ENCODE measurements at places on chromosomes 1 and 21.

DNA sequence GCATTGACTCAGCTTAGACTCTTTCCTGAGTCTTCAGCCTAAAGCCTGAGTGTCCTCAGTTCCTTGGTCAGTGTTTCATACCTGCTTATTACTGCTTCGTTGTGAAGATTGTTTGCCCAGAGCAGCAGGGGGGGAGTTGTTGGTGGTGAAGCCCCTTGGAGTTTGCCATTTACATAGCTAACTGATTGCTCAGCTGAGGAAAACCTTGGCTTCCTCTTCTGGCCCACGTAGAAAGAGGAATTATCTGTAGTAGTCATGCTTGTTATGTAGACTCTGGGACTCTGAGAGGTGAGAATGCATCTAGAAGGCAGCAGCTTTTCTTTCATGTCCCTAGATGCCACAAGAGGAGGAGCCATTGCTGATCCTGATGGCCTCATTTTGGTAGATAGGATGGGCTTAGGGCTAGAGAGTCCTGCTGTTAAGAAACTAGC is 125.9 kb downstream of the MAST2 start:
- no peak for DNase-seq

- DNase-seq = peak; percentile 19
These were observed 17.1 kb downstream of the TTF2 start for GRCh38 chr1:117077267-117077666.

DNA sequence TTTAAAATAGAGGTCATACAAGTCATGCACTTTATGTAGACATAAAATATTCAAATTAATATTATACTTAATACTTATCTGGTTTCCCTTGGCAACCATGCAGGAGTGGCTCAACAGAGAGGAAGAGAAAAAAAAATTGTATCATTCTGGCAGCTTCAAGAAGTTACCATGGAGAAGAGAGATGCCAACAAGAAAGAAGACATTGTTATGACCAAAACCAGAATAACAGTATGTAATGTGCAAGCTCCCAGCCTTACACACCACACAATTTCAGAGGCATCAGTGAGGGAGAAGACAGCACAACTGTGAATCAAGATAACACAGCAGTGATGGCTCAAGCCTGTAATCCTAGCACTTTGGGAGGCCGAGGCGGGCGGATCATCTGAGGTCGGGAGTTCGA is 49.1 kb upstream of the RCOR3 start:
- DNase-seq = no peak

DNA sequence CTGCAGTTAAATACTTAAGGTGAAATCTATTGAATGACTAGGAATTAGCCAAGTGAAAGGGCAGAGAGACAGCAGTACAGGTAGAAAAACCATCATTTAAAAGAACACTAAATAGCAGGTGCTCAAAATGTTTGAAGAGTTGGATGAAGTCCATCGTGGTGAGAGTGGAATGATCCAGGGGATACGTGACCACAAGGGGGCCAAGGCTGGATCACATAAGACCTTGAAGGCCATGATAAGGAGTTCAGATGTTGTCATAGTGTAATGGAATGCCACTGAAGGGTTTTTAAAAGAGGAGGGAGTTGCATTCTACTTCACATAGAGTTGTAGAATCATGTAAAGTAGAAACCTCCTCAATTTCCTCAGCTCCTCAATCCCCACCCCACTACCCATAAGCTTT is 34.8 kb upstream of the HOOK1 start:
- DNase-seq = no peak

DNA sequence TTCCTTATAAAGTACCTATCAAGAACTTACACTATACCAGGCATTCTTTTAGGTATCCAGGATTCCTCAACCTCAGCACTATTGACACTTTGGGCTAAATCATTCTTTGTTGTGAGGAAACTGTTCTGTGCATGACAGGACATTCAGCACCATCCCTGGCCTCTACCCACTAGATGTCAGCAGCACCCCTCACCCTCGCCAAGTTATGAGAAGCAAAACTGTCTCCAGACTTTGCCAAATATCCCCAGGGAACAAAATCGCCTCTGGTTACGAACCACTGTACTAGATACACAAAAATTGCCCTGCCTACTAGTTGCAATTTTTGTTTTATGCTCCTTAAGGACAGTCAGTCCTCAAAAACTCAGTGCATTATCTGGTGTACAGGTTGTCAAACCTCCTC is 35.7 kb downstream of the PALMD start:
- no peak for DNase-seq

GRCh38 chr1:232550007-232550406 is 79.9 kb downstream of the SIPA1L2 start:
- DNase-seq = no peak

DNA sequence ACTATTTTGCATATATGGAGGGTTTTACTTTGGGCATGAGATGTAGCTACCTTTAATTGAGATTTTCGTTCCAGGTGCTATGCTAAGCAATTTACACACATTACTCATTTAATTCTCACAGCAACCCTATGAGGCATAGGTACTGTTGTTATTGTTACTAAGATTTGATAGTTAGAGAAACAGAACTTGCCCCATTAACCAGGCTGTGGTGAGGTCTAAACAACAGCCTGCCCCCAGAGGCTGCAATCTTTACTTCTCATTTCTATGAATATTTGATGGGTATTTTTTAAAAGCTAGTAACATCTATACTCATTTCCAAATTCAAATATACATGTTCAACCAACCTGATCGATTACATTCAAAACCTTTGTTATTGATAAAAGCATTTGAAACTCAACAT is 155.6 kb downstream of the GALNT2 start:
- DNase-seq = no peak

Data from activated T-cell treated with anti-CD3 and anti-CD28 coated beads for 4 hours (primary cell).